ENCODE measurements at places on chromosomes 5 and 9.

GRCh38 chr5:135344349-135344748, 54.7 kb downstream of the MACROH2A1 start:
- no peak for DNase-seq

- DNase-seq, result peak; percentile 72
Observed at GRCh38 chr9:130043654-130044623, 950 bp upstream of the FNBP1 start.

- DNase-seq, result no peak
Observed at GRCh38 chr9:134937164-134937555, 19.4 kb upstream of the FCN1 start.

DNA sequence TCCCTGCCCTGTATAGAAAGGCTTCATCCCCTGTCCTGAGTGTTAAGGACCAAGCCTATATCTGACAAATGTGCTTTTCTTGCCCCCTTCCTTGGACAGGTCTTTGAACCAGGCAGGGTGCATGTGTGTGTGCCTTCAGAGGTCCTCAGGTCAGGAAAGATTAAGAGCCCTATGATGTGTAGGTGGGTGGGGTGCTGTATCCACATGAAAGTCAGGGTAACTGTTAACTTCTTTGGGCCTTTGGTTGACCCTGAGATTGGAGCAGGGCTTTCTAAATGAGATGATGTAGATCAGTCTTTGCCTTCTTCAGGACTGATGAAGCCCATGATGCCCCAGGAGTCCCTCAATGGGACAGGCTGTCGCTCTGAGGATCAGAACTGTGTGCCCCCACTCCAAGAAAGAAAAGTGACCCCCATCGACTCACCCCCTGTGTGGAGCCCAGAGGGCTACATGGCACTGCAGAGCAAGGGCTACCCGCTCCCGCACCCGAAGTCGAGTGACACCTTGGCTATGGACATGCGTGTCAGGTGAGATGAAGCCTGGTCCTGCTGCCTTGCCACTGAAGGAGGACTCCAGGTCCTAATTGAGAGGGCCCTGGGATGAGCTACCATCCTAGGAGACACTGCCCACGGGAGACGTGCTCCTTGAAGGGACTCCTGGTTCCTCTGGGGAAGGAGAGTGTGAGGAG, 29.4 kb upstream of the POMT1 start:
- no peak for DNase-seq

DNA sequence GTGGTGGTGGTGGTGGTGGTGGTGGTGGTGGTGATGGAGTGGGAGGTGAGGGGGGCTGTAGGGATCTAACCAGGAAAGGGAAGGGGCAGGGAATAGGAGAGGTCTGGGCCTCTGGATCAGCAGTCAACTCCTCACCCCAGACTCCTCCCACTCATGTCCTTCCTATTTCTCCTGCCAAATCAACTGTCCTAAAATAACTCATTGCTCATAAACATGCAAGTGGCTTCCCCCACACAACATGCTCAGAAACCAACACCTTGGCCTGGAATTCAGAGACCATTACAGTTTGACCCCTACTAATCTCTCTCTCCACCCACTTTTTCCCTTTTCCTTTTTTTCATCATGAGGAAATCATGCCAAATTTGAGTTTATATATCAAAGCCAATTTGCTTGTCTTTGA, 8.4 kb upstream of the FSD1L start:
- no peak for DNase-seq

DNA sequence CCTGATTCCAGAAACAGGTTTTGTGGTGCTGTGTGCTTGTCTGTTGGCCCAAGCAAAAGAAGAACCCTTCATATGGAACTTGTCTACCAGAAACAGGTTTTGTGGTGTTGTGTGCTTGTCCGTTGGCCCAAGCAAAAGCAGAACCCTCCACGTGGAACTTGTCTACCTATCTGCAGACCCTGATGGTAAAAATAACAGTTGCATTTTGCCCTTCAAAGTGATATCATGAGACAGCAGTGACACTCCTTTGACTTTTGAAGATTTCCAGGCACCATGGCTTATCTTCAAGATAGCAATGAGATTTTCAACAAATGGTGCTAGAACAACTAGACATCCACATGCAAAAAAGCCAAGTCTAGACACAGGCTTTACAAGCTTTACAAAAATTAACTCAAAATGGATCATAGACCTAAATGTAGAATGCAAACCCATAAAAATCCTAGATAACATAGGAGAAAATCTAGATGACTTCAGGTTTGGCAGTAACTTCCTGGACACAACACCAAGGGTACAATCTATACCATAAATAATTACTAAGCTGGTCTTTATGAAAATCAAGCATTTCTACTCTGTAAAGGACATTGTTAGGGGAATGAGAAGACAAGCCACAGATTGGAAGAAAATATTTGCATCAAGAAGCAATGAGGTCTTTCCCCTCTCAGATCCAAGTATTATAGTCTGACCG, 16.8 kb downstream of the MACROH2A1 start:
- no peak for DNase-seq

GRCh38 chr5:122629121-122629677, 145.7 kb upstream of the SNX2 start:
- DNase-seq, result no peak

- no peak for DNase-seq
Observed at GRCh38 chr5:83255268-83255667, 177.9 kb downstream of the XRCC4 start.

DNA sequence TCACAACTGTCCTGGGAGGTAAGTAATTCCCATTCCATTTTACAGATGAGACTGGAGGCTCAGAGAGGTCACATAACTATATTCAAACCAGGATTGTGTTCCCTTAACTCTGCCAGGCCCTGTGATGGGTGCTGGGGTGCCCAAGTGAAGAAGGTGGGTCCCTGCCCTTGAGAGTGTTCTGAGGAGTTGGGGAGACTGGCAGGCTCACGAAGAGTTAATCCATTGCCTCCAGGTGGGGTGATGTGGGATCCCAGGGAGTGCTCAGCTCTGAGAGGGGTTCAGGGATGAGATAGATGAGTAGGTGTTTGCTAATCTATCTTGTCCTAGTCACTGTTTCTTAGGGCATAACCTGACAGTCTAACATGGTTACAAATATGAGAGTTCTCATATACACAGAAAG, 36.7 kb downstream of the GSN start:
- peak; percentile 3 for DNase-seq

DNA sequence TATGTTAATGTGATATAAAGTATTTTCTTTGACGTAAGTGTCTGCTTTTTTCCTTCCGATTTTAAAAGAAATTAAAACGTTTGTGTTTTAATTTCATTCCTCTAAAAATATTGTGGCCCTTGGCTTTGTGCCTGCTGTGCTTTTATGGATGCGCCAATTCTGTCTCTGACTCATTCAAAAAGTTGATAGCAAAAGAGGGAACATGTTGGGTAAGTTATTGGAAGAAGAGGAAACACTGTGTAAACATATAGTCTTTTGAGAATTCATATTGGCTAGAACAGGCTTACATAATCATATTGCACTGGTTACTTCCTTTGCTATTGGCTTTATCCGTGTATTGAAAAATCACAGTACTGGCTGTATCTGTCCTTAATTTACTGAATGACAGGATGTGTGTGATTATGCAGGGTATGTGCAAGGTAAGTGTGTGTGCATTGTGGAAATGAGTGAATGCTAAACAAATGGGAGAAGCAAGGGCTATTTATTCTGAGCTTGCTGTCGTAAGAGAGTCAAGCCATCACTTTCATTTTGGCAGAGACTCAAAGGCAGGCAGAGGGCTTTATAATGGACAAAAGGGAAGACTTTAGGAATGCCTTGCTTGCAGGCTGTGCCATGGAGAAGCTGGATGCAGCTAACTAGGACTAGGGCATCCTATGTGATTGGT, 67.8 kb downstream of the SGCD start:
- no peak for DNase-seq
